Glutamatergic neuron (in vitro differentiated cells): ENCODE measurements at places on chromosomes 7 and 10.

- DNase-seq = no peak
Measured at GRCh38 chr7:44058759-44059218, 6.6 kb downstream of the PGAM2 start.

DNA sequence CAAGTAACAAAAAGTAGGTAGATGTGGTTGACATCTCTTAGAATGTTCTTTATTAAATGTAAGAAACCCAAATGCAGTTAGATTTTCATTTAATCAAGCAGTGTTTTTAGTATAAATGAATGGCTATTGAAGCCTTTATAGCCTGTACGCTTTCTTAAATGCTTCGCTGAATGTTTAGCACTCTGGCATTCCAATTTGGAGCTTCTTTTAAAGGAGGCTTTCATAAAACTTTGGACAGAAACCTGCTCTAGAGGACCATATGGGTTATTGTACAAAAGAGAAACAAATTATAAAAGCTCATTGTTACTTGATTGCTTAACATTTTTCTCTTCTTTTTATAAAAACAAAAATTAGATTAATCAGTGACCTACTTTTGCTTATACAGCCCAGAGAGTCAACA, 59.5 kb downstream of the KCND2 start:
- DNase-seq = no peak

GRCh38 chr7:157384301-157384700, 47.5 kb downstream of the DNAJB6 start:
- no peak for DNase-seq

GRCh38 chr7:17101207-17101696, 197.2 kb upstream of the AHR start:
- no peak for DNase-seq

- no peak for DNase-seq
Measured at GRCh38 chr7:111650456-111650999, 88.2 kb upstream of the IMMP2L start.

- no peak for DNase-seq
Measured at GRCh38 chr7:1461646-1462375, 2.5 kb upstream of the MICALL2 start.

DNA sequence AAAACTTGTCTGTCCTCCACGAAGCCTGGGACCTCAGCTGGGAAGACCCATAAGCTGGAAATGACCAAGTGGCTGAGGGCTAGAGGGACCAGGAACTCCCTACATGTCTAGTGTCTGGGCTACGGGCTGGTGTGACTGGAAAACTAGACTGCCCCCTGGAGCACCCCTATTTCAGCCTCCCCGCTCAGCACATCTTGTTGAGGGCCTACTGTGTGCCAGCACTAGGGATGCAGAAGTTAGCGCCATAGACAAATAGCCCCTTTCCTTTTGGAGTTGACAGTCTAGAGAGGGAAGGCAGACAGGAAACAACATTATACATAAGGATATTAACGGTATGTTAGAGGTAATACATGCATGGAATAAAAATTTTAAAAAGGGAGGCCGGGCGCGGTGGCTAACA, 74.5 kb downstream of the TEX36 start:
- DNase-seq = no peak

DNA sequence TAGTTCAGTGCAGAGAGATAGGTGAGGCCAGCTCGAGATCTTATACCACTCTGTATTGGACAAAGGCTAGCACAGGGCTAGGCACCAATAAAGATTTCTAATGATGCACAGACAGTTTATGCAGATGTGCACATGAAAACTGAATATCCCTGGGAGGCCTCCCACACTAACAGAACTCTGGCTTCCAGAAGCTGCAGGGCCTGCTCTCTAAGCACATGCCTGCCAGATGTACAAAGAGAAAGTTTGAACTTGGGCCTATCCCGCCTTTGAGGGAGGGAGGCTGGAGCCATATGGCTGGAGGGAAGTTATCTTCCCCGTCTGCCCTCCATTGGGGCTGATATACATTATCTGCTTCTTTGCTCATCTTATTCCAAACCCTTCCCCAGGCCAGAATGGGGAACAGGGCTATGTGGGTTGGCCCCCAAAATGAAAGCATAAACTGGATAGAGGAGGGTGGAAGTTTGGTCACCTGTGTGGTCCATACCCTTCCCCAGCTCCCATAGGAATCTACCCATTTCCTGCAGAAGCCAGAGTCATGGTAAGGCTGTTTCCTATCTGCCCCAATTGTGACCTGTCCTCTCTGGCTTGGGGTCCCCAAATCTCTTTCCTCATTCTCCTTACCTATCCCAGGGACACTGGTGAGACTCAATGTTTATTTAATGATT, 3.8 kb downstream of the KAZALD1 start:
- no peak for DNase-seq

DNA sequence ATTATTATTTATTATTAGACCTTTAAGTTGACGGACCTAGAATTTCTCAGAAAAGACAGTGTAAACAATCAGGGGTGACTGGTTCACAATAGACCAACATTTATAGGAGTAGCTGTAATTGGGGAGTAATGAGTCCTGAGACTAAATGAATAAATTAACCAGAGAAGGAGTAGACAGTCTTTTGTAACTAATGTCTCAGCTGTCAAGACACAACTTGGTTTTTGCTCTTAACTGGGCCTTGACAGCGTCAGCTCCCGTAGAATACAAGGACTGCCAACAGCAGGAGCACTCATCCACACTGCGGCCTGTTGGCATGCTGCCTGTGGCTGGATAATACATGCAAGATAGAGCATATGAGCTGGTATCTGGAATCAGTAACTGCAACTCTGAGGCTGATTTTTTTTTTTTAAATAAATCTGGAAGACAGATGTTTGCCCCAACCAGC, 123.9 kb downstream of the CACNA2D1 start:
- peak; percentile 43 for DNase-seq

GRCh38 chr10:56537984-56538383, 176.9 kb upstream of the ZWINT start:
- no peak for DNase-seq

DNA sequence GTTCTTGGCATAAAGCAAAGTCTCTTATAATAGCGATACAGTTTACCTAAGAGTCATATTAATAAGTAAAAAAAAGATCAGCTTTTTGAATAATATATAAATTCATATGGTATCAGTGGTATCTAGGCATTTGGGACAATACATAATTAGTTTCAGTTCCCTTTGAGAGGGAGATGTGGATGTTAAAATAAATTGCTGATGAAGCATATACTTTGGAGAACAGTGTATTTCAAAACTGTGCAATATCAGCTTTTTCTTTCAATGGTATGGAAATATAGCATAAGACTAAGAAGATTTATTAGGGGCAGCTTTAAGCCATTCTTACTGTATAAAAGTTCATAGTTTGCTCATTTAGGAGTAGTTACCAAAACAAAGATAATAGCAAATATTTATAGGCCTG, 35.5 kb downstream of the MDFIC start:
- no peak for DNase-seq

DNA sequence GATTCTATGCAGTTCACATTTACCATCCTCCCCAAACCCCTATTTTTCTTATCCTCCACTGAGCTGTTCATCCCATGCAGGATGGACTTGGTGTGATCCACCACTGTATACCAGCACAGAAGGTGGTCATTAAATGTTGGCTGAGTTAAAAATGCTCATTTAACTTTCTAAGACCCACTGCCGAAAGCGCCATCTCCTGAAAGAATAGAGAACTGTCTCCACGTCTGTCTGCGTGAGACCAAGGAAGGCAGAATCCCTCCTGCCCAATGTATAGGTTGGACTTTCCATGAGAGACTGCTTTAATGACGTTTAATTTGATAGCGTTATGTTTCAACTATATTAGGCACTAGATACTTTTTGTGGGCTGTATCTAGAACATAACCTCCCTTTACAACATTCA, 124.3 kb downstream of the GPAM start:
- DNase-seq = no peak

DNA sequence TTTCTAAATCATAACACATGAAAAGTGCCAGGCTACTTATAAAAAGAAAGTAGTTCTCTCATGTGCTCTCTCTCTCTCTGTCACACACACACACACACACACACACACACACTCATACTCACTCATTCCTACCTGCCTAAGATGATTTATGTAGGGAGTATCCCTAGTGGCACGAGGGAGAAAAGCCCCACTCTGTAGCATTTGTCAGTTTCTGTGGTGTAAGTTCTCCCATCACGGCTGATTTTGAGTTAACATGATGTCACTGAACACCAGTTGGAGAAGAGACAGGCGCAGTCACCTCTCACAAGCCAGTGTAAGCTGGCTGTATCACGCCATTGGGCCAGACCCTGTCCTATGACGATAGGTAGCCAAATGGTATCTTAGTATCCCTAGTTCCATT, 395.4 kb downstream of the SFMBT2 start:
- DNase-seq = no peak

GRCh38 chr7:155455776-155456737, 1.9 kb upstream of the EN2 start:
- no peak for DNase-seq

DNA sequence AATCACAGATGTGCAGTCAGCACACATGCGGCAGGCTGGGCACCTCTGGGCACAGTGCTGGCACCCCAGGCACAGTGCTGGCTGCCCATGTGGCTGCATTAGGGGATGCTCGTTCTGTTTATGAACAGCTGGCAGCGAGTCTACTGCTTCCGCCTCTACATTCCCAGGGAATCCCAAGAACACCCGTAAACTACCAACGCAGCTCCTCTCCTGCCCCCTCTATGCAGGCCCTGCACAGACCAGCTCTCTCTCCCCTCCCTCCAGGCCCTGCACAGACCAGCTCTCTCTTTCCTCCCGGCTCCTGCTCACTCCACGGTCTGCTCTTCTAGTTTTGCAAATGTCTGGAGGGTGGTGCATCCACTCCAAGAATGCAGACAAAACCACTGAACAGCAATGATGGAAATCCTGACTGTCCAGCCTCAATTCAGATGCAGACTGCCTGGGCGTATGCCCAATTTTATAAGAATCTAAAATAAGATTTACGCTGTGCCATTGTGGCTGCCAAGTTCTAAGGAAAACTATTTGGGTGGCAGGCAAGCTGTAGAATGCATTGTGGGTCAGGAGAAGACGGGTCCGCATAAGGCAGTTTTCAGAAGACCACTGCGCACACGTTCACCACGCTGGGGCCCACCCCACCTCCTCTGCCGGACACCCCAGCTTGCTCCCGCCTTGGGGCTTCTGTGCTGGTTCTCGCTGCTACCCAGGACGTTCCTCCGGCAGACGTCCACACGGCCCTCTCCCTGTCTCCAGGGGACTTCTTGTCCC, 234.6 kb downstream of the ZMYND11 start:
- DNase-seq = no peak

DNA sequence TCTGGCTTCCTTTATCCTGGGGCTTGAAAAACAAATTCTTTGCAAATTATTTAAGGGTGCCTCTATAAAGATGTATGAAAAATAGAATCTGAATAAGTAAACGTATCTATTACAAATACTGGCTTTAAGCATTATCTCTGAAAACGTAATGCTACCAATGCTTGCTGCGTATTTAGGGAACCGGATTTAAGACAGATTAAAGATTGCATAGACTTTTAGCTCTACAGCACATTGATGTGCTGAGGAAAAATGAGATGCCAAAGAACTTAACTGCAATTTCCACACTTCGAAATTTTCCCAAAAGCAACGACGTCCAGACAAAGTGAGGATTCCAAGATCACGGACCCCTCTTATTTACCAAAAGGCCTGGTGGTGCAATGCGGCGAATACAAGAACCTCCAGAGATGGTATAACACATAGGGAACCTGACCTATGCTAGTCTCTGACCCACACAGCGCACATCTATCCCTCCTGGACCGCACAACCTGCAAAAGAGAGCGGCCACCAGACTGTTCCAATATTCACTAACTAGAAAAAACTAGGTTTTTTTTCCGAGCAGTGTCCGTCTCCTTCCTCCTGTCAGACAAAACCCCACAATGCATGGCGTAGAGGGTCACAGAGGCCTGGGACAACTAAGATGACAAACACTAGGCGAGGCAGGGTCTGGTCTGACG, 34.3 kb upstream of the PHF14 start:
- DNase-seq = no peak

GRCh38 chr7:100823140-100823525, 4.2 kb downstream of the EPHB4 start:
- no peak for DNase-seq

GRCh38 chr10:103792547-103792946, 62.8 kb downstream of the SH3PXD2A start:
- no peak for DNase-seq
